Esophagus muscularis mucosa (tissue), 4 donors: ENCODE measurements at places on chromosomes 1 and 21.

- DNase-seq: no peak
Measured at GRCh38 chr1:22222723-22223122, 79.8 kb upstream of the WNT4 start.

- DNase-seq: no peak
Measured at GRCh38 chr1:35544976-35545375, 12.2 kb downstream of the KIAA0319L start.

- DNase-seq: no peak
Measured at GRCh38 chr1:200488375-200489165, 78.7 kb upstream of the ZNF281 start.

DNA sequence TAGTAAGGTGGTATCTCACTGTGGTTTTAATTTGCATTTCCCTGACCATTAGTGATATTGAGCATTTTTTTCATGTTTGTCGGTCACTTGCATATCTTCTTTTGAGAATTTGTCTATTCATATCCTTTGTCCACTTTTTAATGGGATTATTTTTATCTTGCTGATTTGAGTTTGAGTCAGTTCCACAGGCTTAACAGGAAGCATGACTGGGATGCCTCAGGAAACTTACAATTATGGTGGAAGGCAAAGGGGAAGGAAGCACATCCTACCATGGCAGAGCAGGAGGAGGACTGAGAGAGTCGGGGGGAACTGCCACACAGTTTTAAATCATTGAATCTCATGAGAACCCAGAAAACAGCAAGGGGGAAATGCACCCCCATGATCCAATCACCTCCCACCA lies 51.1 kb downstream of the ODF2L start:
- no peak for DNase-seq

GRCh38 chr1:2563205-2563604 lies 7.0 kb downstream of the TNFRSF14 start:
- no peak for DNase-seq

DNA sequence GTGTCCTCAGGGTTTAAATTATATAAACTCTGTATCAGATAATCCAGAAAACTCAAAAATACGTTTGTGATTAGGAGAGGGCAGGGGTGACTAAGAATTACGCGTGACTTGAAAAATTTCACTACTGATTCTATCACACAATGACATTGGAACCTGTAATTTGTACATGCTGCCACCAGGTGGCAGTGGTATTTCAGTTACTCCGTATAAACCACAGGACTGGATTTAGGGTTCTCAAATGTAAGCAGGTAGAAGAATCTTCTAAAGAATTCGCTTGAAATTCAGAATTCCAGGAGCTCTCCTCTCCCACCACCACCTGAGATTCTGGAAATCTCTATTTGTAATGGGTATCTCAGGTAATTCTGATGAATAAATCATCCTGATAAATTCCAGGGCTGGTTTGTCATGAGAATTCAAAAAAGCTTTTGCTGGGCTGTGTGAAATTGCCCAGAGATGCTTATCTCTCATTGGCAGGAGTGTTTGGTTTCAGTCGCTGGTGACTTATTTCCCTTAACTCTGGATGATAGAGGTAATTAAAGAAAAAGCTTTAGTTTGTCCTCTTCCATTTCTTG lies 1.7 kb upstream of the KRTAP7-1 start:
- no peak for DNase-seq

- no peak for DNase-seq
Measured at GRCh38 chr1:154609398-154610380, 1.7 kb upstream of the ADAR start.

DNA sequence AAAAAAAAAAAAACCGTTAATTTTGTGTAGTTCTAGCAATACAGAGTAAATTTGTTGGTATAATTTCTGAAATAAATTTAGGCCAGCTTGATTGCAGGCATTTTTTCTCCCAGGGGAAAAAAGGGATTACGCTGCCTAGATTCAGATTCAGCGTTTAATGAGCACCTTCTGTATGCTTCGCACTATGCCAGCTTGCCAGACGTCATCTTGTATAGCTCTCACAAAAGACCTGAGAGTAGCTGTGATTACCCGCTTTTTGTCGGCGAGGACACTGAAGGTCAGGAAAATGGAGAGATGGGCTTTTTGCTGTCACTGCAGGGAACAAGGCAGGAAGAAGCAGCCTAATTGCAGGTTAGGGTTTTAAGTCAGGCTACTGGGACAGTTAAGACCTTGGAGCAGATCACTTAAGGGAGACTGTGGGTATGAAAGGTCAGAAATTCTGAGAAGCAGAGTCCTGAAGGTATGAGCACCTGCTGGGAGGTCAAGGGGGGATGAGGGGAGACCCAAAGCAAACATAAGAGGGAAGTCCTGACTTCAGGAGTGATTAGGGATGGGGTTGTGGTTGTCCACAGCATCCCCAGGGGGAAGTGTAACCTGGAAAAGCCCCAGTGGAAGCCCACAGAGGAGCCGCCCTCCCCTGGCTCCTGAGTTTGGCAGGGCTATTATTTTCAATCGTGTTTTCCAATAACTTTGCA lies 39.0 kb downstream of the TMCC2 start:
- DNase-seq: no peak

GRCh38 chr1:77168358-77168757 lies 50.9 kb downstream of the PIGK start:
- no peak for DNase-seq

DNA sequence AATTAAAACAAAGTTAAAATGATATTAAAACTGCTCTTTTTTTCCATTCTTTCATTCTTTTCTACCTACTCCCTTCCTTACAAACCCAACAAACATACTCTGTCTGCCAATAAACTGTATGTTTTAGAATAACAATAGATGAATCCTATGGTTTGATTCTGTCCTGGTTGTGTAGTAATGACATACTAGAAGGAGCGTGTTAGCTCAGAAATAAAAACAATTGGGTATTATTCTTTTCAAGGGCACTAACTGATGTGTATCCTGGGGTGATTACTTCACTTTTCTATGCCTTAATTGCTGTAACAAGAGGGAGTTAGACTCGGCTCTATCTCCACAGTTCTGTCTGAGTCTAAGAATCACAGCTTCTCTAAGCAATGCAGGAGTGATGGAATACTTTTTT lies 194.4 kb downstream of the GIPC2 start:
- DNase-seq: no peak
